ENCODE measurements at places on chromosomes 13 and 19.

GRCh38 chr13:97296740-97297139 is 74.6 kb downstream of the MBNL2 start:
- no peak for DNase-seq

- DNase-seq = no peak
Observed at GRCh38 chr13:58480061-58480460, 848.5 kb downstream of the PCDH17 start.

DNA sequence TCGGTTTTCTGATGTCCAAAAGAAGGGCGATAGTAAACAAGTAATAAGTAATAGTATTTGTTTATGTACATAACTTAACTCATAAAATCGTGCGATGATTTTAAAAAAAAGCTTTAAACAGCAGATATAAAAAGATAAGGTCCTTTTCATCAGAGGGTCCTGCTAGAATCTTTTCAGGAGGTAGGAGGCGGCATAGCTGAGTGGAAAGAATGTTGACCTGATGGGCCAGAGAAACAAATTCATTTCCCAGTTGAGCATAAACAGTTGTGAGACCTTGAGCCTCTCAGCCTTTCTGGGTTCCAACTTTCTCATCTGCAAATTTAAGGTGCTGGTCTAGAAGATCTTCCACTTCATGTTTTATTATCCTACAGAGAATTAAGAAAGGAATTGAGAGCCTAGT is 173.5 kb downstream of the LACC1 start:
- DNase-seq = no peak

DNA sequence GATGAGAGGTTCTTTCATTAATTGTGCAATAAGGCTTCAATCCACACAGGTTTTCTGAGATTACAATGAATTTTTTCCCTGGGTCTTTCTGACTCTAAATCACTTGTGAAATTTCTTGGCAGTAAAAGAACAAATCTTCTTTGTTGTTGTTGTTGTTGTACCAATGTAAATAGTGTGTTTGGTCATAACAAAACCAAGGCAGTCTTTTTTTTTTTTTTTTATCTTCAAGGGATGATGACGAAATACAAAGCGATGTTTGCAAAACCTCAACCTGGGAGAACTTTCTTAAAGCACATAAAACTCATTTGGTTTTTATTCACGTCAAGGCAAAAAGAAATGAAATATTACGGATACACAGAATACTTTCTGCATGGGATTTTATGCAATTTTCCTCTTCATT is 462.0 kb downstream of the LIG4 start:
- no peak for DNase-seq

All from AG20443 (cell line).